ENCODE measurements at places on chromosomes 13 and 19.

DNA sequence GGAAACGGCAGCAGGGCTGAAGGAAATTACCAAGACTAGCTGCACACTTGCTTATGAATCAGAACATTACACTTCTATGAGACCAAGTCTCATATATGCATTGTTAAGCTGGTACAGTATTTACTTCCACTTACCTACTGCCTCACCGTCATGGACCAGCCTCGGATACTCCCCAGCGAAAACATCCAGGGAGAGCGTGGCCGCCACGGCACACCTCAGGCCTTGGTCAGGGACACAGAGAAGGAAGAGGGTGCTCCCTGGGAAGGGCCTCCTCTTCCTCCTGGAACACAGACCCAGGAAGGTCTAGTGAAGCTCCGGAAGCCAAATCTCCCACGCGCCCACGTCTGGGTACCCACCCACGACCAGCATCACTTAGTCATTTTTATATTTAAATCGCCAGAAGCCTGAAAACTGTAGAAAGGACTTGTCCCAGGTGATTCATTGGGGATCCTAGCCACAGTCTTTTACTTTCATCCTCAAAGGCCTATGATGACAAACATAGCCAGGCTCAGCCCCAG lies 24.4 kb upstream of the MTIF3 start:
- no peak for DNase-seq

DNA sequence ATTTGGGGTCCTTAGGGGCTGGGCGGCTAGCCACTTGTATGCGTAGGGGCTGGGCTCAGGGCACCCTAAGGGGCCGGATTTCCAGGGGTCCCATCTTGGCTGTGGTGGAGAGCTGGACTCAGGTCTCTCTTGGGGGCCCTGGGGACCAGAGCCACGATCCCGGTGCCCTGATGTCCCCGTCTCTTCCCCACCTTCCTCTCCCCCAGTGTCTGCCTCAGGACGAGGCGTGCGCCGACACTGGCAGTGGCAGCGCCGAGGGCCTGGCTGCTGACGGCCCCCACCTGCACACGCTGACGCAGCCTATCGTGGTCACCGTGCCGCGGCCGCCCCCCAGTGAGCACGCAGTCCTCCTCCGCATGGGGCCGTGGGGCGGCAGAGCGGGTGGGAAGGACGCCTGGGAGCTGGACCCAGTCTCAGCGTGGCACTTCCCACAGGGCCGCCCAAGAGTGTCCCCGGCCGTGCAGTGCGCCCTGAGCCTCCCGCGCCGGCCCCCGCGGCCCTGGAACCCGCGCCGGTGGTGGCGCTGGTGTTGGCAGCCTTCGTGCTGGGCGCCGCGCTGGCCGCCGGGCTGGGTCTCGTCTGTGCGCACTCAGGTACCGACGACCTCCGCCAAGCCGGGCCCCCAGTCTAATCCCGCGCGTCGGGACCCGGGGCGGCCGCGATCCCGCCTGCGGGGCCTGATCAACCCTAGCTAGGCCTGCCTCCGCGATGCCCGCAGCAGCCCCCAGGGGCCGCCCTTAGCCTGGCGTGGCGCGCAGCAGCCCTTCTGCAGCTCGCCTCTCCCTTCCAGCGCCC lies 2.7 kb upstream of the SNAPC2 start:
- no peak for DNase-seq

GRCh38 chr19:33484226-33484774 lies 37.3 kb downstream of the PEPD start:
- no peak for DNase-seq

DNA sequence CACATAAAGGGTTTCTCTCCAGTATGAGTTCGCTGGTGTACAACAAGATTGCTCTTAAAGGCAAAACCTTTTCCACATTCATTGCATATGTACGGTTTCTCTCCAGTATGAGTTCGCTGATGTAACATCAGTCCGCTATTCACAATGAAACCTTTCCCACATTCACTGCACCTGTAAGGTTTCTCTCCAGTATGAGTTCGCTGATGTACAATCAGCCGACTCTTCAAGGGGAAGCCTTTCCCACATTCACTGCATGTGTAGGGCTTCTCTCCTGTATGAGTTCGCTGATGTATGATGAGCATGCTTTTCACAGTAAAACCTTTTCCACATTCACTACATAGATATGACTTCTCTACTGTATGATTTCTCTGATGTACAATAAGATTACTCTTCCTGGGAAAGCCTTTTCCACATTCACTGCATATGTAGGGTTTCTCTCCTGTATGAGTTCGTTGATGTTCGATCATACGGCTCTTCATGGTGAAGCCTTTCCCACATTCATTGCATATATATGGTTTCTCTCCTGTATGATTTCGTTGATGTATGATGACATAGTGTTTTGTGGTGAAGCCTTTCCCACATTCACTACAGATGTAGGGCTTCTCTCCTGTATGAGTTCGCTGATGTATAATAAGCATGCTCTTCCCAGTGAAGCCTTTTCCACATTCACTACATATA lies 6.0 kb upstream of the ZNF614 start:
- no peak for DNase-seq

- no peak for DNase-seq
These were observed 5.0 kb downstream of the IZUMO4 start for GRCh38 chr19:2101417-2102335.

- DNase-seq: no peak
These were observed 11.2 kb upstream of the MADCAM1 start for GRCh38 chr19:485077-485476.

All from NCI-H187 treated with DMSO at 0.1 percent for 48 hours (cell line).